NCI-H2107 (cell line): ENCODE measurements at places on chromosomes 16 and 17.

GRCh38 chr16:67114793-67115192, 5.1 kb downstream of the PHAF1 start:
- DNase-seq: no peak

- DNase-seq: no peak
These were observed 6.0 kb upstream of the GFAP start for GRCh38 chr17:44921122-44921882.

DNA sequence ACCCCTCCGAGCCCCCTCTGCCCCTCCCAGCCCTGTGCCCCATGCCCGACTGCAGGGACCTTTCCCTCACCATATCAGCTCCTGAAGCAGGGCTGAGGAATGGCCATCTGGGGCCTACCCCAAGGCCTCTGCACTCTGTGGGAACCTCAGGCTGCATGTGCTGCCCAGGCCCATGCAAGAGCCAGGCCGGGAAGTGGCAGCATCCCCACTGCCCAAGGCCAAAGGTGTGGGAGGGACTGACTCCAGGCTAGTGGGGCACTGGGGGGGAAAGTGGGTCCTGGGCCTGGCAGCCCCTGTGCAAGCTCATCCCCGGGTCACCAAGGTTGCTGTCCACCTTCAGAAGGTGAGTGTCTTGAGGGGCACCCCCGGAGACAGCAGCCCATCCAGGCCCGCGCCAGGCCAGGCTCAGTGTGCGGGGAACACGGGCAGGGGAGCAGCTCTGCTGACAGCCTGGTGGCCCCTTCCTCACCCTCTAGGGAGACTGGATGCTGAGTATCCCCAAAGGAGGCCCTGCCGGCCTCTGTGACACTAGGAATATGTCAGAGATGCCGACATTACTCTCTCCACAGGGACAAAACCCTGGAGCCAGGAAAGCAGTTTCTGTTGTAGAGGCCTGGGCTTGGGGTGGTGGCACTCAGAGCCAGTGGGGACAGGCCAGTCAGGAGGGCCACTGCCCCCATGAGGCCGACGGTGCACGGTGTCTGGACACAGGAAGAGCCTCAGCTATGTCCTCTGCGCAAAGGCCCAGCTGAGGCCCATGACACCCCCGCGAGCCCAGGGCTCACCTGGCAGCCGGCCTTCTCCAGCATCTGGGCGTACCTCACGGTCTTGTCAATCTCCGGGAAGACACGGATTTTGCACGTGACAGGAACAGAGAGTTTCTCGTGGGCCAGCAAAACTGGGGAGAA, 3.3 kb downstream of the DUS1L start:
- no peak for DNase-seq

DNA sequence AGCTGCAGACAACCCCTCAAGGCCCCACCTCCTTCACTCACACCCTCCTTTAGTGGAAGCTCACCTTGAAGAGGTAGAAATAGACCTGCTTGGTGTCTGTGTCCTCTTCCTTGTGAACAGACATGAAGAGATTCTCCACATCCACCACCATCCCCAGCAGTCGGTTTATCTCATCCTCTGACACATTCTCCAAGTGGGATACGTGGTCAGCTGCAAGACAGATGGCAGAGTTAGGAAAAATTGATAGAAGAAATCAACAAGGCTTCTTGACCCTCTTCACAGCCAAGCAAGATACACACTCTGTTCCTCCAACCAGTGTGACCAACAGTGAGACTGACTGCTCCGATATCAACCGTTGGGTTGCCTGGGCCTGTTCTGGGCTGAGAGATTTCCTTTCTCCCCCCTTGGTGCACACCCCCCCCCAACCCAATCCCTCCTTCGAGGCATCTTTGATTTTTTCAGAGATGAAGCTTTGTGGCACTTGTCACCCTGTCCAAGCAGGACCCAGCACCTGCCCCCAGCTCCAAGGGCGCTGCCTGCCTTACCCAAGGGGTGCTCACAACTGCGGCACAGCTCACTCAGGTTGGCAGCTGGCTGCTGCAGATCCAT, 902 bp downstream of the KAT2A start:
- no peak for DNase-seq

DNA sequence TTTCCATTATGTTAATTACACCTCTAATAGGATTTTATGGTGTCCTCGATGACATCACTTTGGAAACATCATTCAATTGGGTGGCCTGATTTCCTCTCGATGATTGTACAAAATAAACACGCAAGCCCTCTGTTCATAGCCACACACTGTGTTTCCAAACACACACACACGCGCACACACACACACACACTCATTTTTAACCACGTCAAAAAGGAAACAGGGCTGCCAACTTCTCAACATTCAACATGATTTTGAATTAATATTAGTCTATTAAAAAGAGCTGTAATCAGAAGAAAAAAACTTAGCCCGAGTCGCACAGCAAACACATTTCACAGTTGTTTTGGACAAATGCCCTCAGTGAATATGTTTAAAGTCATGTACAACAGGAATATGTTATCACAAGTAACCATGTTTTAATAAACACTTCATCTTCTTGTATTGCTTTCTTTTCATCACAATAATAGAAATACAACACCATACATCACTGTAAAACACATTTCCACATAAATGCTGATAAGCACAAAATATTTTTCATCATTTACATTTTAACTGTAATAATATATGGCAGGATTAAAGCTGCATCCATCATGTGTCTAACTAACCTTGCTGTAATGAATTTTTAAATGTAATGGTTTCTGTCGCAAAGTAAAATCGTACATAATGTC, 219.1 kb upstream of the IRX3 start:
- DNase-seq: no peak

DNA sequence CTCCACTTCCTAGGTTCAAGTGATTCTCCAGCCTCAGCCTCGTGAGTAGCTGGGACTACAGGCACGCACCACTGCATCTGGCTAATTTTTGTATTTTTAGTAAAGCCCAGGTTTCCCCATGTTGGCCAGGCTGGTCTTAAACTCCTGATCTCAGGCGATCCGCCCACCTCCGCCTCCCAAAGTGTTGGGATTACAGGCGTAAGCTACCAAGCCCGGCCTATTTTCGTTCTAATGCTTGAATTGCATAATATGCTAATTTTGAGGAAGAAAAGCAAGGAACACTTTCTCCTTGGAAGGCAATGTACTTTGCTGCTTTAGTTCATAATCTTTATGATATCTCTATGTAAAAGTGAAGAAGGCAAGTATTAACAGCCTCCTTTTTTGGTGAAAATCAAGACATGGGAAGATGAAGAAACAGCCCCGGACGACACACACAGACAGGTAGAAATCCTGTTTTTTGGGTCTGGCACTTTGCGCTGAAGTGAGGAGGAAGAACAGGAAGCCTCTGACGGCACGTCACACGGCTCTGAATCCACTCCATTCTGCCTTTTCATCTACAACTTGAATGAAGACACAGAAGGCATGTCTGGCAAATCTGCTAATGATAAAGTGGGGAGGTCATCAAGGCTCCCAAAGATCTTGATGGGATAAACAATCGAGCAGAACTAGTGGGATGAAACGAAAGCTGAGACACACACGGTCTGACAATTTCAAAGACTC, 24.9 kb downstream of the VPS53 start:
- no peak for DNase-seq

- no peak for DNase-seq
These were observed 17.5 kb upstream of the TRAP1 start for GRCh38 chr16:3734758-3735221.

GRCh38 chr16:83830091-83830768, 22.5 kb downstream of the HSBP1 start:
- DNase-seq: no peak

DNA sequence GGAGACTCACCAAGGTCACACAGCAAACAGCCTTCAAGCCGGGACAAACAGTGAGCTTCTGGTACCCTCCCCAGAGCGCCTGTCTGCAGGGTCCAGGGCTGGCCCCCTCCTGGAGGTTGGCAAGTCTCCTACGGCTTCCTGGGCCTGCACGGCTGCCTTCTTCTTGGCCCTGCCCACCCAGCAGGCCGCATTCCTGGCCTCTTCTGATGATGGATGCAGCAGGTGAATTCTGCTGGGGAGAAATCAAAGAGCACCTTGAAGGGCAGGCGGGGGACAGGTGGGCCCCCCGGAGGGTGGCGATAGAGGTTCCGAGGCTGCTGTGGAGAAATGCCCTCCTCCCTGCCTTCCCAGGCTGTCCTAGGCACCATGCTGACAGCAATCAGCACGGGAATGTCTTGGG, 3.8 kb upstream of the NOS2 start:
- DNase-seq: no peak

DNA sequence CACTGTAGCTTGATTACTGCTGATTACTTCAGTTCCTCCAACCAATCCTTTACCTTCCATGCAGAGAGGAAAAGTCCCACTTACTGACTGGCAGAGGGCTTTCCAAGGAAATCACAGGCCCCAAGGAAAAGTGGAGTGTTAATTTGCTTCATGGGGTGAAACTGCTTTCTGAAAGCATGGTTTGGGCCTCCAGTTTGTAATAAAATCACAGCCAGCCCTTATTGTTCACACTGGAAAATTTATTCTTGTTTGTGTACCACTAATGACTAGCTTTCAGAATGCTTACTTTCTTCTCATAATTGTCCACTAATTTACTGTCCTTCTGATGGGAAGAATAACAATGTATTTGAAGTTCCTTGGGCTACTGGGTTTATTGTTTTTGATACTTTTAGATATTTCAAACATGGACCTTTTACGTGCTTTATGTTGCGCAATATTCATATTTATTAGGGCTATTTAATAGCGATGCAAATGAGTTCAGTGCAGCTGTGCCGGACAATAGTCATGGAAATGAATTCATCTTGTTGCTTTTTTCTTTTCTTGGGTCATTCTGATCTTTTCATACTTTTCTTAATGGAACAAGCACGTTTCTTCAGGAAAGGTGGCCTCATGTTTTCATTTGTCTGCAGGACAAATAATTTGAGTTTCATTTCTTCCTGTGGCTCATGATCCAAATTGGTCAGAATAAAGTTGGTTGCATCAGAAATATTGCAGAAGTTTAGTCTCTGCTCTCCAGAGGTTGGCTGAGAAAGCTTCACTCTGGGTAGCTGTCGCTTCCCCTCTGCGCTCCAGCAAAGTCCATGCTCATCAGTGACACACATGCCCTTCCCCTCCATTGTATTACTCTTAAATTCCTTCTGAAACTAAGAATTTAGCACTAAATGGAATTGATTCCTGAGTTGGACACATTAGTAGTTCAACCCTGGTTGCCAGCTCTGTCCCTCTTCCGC, 128.7 kb downstream of the PRKCA start:
- no peak for DNase-seq

- no peak for DNase-seq
These were observed 233.9 kb downstream of the MRTFB start for GRCh38 chr16:14304891-14305460.

GRCh38 chr17:39813631-39814030, 50.5 kb downstream of the IKZF3 start:
- DNase-seq: no peak

GRCh38 chr17:42358434-42358833, 29.8 kb downstream of the STAT3 start:
- no peak for DNase-seq

GRCh38 chr16:28884045-28884444, 5.8 kb downstream of the ATP2A1 start:
- DNase-seq: no peak

- DNase-seq: no peak
These were observed 56.3 kb downstream of the METRNL start for GRCh38 chr17:83135692-83136091.

DNA sequence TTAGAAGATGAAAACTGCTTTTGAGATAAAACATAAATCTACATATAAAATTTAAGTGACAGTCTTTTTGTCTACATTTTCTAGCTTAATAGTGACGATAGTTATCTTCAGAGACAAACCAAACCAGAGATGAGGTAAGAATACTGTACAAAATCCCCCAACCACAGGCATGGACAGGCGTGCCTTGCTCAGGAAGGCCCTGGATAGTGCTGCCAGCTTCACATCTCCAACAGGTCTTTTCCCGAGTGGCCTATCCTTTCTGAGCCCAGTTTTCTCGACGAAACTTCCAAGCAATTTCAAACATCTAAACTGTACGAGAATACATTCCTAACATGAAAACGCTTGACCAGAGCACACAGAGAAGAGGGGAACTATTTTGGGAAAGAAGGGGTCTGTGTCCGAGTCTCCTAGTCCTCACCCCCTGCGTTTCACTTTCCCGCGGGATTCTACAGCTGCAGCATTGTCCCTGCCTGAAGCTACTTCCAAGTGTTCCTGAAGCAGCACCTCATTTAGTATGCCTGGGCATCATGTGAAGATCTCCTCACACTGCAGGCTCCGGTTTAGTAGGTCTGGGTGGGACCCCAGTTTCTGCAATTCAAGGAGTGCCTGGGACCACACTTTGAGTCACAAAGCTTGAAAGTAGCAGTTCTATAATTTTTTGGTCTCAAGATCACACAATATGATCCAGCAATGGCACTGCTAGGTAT, 37.8 kb downstream of the GNA13 start:
- DNase-seq: no peak

- DNase-seq: no peak
These were observed 285.1 kb downstream of the TMEM114 start for GRCh38 chr16:8305201-8305600.

- DNase-seq: no peak
These were observed 21.1 kb downstream of the CACNG4 start for GRCh38 chr17:66985338-66986237.

DNA sequence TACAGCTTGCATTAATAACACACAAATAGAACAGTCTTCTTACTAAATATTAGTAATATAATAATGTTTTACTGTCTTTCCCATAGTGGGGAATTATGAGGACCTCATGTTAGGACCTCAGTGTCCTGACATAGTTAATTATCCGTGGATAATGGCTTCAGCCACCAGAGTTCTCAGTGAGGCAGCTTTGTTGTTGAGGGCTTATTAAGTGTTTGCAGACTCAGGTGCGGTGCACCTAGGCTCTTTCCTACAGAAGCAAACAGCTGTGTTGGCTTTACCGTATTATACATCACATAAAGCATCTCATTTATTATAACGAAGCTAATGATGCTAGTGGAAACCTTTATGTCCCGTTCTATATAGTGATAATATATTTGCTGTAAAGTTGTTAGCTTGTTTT, 246.7 kb downstream of the FTO start:
- DNase-seq: no peak
